ENCODE measurements at places on chromosomes 2 and 18.

- no peak for DNase-seq
Observed at GRCh38 chr18:10074110-10074509, 160.3 kb downstream of the VAPA start.

GRCh38 chr18:57959278-57959677, 84.7 kb upstream of the NEDD4L start:
- DNase-seq, result peak; percentile 25

DNA sequence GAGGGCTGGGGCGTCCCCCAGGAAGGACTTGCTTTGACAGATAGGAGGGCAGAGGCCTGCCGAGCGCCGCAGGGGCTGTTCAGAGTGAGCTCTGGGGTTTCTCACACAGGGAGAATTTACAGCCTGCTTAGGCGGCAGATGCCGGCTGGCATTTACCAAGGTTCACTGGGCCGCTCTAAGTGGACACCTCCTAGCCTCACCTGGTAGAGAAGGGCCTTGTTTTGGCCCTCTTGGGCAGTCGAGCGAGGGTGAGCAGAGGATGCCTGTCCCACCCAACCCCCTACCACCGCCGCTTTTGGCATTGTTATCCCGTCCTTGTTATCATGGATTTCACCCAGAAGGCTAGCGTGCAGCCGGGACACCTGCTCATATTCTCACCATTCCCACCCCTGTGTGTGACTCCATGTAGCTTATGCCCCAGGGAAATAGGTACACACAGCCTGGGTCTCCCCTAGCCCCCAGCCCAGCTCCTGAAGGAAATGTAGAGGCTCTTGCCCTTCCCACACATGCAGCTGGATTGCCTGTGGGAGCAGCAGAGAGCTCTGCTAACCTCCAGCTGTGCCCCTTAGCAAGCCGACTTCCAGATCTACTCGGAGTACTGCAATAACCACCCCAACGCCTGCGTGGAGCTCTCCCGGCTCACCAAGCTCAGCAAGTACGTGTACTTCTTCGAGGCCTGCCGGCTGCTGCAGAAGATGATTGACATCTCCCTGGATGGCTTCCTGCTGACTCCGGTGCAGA, 52.4 kb downstream of the FAM168B start:
- no peak for DNase-seq

DNA sequence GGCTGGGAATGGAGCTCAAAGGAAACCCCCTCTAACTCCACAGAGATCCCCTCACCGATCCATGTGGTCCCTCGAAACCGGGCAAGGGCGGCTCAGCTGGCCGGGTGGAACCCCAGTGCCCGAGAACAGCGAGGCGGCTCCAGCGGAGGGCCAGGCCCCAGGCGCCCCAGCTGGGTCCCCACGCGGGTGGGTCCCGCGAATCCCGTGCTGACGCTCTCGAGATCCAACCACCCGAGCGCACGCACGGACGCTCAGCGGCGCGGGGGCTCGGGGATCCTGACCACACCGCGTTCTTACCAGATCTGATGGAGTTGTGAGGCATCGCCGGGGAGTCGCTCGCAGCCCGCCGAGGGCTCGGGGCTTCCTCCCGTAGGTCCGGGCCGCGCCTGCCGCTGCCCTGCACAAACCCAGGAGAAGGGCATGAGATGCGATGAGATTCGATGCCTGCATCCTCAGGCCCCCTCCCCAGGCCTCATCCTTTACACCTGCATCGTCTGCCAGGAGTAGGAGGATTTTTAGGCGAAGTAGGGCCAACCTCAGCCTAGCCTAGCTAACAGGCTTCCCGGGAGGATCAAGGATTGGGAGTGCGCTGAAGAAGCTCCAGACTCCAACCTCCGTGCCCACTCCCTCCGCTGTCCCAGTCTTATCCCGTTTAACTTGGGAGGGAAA, 514 bp downstream of the PAX8 start:
- DNase-seq, result no peak

DNA sequence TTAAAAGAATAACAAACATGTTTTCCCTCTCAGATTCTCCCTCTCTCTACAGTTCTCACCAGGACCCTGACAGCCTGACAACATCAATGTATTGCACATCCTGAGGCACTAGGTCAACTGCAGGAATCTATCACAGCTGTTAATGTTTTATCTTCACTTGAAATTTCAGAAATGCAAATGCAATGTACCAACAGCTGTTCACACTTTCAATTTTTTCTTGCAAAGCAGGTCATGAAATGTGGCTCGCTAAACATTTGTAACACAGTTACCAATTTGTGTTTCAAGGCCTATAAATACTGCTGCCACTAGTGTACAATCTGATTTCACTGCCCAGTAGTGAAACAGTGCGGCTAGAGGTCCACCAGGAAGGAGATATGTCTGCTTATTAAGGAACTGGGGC, 147.8 kb downstream of the EXOC6B start:
- no peak for DNase-seq

DNA sequence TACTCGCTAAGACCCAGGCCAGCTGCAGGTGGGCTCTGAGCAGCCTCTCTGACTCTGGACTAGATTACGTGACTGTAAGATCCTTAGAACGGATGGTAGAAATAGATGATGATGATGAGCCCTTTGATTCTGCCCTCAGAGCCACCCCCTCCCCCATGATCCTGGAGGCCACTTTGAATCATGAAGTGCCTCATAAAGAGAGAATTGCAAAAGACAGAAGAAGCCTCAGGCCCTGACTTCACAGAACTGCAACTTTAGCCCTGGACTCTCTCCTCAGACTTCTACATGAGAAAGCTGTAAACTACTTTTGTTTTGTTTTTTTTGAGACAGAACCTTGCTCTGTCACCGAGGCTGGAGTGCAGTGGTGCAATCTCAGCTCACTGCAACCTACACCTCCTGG, 15.4 kb upstream of the TET3 start:
- DNase-seq, result no peak

GRCh38 chr2:128490881-128491691, 172.4 kb upstream of the HS6ST1 start:
- no peak for DNase-seq

DNA sequence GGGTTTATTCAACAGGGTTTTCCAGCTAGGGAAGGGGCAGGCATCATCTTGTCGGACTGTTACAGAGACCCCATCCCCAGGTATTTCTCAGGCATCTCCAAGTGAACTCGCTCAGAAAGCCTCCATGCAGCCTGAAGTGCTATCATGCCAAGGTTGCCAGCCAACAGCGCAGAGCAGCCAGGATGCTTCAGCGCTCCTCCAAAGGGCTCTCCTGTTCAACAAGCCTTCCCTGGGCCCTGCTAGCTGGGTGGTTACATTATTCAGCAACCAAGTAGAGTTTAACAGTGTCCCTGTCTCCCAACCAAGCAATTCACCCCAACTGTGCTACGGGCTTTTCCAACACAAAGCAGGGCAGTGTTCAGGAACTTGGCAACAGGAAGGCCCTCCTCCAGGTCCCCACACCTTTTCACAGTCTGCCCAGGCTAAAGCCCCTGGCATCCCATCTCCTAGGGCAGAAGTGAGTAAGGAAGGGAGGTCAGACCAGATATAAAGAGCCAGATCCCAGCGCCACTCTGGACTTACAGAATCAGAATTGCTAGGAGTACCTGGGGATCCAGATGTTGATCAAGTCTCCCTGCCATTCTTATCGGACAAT, 52.9 kb downstream of the ZBTB7C start:
- DNase-seq, result no peak

GRCh38 chr2:216450784-216451183, 38.5 kb downstream of the SMARCAL1 start:
- no peak for DNase-seq

DNA sequence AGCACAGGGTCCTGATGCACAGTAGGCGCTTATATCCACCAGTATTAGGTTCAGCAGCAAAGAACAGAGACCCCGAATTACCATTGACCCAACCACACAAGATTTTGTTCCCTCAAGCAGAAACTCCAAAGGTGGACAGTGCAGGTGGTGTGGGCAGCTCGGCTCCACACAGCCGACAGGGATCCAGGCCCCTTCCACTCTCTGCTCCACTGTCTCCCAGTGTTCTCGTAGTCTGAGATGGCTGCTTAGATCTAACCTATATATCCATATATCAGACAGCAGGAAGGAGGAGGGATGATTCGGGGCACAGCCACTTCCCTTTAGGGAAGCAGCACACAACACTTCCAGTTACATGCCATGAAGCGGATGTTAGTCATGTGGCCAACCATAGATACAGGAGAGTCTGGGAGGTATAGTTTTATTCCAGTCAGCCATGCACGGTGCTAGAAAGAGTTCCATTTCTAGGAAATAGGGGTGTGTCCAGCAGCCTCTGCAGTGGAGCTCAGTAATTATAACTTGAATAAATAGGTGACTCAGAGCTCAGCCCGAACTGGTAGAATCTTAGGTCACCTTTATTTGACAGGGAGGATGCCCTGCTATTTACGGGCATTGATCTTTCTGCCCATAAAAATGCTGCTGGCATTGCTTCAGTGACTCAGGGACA, 158.9 kb downstream of the TWIST2 start:
- DNase-seq, result no peak

GRCh38 chr2:40457837-40458236, 5.9 kb upstream of the SLC8A1 start:
- peak; percentile 15 for DNase-seq

GRCh38 chr2:186532891-186533290, 46.8 kb downstream of the ZC3H15 start:
- no peak for DNase-seq

DNA sequence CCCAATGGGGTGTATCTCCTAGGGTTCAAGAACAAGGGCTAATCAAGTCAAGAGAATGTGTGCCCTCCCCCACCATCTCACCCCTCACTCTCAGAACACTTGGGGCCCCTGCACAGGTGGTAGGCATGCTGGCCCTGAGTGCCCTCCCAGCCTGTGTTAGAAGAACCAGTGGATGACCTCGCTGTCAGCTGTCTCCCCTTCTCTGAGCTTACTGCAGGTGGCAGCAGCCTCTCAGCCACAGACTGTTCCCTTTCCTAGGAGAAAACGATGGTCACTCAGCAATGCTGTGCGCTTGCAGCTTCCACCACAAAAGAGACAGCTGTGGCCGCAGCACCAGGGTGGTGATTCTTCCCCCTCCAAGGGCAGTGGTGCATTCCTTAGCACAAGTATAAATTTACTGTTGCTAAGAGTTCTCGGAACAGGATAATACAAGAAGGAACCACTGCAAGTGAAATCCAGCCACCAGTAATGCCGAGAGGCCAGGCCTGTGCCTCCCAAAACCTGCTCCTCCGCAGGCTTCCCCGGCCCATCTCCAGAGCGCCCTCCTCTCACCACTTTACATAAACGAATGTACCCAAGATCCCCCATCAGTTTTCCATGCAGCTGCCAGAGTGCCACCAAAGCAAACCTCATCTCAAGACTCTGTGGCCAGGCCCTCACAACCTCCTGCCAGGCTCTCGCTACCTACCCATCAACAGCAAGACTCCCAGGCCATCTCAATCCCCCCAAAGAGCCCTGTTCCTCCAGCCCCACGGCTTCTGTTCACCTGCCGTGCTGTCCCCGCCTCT, 935 bp upstream of the RAMP1 start:
- peak; percentile 93 for DNase-seq

DNA sequence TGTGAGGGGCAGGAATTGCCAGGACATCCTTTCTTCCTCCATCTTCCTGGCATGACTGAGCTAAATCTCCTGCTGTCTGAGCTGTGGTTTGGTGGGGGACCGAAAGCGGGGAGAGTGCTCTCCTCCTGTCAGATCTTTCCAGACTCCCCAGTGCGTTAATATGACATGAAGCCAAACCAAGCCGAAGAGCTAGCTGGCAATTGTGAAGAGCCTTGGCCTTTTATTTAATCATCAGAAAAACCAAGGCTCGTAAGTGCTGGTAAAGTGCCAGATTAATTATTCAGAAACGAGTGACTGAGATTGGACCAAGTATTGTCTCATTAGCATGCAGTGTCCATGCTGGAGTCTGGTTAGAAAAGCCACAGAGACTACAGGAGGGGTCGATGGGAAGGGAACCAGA, 14.5 kb upstream of the LRPPRC start:
- no peak for DNase-seq

- peak; percentile 5 for DNase-seq
Observed at GRCh38 chr2:98867539-98868309, 68.3 kb downstream of the CRACDL start.

DNA sequence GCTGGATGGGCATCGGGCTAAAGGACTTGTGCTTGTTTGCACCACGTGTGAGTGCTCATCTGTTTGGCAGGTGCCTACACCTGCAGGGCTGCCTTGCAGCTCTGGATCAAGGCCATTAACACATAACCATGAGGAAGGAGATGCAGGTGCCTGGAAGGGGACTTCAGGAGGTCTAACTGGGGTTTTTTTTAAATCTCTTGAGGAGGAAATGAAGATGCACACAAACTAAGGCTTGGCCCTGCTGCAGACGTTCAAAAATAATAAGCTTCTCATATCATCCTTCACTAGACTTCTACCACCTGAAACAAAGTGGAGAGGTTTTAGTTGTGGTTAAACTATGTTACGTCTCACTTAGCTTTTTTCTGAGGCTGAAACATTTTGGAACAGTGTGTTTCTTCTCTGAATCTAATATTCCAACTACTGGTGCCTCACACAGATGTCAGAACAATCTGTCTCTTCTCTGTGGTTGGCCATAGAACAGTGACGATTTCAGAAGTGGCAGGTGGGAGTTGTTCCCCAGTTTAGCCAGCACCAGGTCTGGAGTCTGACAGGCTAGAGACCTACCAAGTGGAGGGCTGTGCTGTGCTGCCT, 36.5 kb downstream of the BCL2L11 start:
- no peak for DNase-seq

- DNase-seq, result no peak
Observed at GRCh38 chr2:108449410-108450130, 564 bp downstream of the GCC2 start.

- DNase-seq, result no peak
Observed at GRCh38 chr2:81644189-81644588, 1339.6 kb upstream of the LRRTM1 start.

DNA sequence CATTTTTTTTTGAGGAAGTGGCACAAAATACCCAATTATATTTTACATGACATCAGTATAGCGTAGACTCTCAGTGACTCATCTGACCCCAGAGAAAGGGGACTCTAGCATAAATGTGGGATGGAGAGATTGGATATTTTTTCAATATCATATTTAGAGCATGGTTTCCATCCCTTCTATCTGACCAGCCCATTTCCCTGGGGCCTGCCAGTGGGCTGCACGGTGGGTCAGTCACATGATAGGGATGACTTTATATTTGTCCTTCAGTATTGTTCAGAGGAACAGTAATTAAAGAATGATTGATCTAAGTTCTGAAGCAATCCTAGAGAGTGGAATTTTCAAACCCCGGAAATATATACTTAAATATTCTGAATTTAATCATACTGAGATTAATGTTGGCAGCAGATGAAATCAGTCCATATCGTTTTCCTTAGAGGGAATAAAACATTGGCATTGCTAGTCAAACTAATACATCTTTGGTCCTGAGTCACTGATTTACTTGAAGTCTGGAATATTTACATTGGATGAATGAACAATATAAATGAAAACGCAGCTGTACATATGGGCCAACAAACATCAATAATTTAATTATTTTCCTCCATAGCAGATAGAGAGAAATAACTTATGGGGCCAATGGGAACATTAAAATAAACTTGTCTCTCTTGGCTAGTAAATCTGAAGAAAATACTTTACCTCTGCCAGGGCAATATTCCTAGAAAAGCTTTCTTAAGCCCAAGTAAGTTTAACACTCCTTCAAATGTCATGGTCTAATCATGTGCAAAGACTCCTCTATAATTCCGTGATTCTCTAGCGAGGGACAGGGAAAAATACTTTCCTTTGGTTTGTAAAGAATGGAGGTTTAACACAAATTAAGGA, 563.6 kb upstream of the PKDCC start:
- no peak for DNase-seq

GRCh38 chr18:80109676-80110078, 615 bp downstream of the ADNP2 start:
- no peak for DNase-seq

- DNase-seq, result peak; percentile 10
Observed at GRCh38 chr18:58180738-58181353, 136.8 kb downstream of the NEDD4L start.

Data from MV-4-11 (cell line).